ENCODE measurements at places on chromosomes 16 and 17.

DNA sequence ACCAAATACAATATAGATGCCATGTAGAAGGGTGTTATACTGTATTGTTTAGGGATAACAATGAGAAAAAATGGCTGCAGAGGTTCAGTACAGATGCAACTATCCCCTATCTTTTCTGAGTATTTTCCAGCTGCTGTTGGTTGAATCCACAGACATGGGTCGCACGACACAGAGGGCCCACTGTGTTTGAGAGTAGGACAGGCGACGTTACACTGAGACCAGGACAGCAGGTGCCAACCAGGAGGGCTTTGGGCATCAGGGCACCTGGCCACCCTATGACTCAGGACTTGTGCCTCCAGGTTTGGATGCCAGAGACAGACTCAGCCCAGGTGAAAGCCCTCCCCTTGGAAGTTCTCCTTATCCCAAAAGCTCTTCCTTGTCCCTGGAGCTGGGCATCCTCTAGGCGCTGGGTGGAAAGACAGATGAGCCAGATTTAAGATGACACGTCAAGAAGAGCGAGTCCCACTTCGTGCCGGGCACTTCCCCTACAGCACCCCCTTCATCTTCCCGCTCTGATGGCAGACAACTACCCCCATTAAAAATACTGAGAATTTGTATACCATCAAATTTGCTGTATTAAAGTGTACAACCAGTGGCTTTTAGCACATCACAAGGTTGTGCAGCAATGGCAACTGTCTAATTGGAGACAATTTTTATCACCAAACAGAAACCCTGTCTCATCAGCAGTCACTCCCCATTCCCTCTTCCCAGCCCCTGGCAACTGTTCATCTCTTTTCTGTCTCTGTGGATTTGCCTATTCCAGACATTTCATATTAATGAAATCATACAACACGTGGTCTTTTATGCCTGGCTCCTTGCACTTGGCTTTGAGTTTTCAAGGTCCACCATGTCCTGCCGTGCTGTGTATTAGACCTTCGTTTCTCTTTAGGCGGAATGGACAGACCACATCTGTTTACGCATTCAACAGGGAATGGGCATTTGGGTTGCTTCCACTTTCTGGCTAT, 30.6 kb downstream of the TNFRSF13B start:
- no peak for DNase-seq

DNA sequence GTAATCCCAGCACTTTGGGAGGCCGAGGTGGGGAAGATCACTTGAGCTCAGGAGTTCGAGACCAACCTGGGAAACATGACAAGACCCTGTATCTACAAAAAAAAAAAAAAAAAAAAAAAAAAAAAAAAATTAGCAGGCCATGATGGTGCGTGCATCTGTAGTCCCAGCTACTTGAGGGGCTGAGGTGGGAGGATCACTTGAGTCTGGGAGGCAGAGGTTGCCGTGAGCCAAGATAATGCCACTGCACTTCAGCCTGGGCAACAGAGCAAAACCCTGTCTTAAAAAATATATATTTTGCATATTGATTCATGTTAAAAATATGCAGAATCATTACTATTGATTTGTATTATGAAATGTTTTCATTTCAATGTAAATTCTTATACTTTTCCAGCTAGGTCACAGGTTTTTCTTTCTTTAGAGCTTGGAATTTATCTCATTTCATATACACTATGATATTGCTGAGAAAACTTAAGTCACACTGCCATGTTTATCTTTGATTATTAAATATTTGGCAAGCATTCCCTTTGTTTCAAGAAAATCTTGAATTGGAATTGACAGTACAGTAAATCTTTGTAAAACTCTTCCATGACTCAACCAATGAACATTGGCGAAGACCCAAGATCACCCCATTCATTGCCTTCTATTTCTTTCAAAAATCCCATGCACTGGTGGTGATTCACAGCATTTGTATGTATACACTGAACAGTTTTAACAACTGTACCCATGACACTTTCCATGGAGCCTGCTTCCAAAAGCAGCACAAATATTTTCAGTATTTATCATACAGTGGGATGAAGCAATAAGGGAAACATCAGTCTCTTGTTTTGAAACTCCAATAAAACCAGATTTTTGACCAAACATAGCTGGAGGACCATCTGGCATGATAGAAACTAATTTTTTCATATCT, 83.5 kb upstream of the TNRC6A start:
- no peak for DNase-seq

- no peak for DNase-seq
Observed at GRCh38 chr16:82138478-82139285, 31.3 kb downstream of the MPHOSPH6 start.

- DNase-seq: no peak
Observed at GRCh38 chr17:61510237-61510636, 58.0 kb downstream of the TBX4 start.

DNA sequence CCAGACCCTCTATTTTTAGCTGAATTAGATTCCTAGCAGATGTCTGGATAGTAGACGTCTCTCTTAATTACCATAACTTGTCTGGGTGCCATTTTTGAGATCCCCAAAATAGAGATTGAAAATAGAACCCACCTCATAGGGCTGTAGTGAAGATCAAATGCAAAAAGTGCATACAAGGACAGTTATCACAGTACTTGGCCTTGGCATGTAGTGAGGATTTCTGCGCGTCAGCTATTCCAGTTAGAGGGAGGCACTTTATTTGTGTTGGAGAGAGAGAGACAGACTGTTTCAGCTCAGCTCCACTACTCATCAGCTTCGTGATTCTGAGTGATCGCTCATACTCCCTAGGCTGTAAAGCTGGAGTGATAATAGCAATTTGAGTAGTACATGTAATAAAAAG, 59.6 kb upstream of the CDH13 start:
- DNase-seq: no peak

- DNase-seq: no peak
Observed at GRCh38 chr16:8087597-8088289, 502.6 kb downstream of the TMEM114 start.

DNA sequence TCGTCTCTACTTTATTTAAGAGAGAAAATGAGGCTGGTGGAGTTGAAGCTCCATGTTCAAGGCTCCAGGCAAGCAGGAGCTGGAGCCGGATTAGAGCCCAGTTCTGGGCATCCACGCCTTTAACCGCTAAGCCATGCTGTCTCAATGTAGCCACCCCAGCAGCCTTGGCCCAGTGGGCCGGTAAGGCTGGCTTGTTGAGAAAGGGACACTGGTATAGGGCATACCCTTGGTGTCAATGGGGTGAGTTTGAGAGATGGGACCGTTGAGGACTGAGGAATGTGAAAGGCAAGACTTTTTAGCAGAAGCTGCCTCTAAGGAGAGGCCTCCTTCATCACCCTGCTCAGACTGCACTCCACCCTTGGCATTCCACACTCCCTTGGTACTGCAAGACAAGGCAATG, 147.4 kb downstream of the CYLD start:
- DNase-seq: no peak
